ENCODE measurements at places on chromosomes 12 and 14. TPM values are rescaled to one million over a fixed set of nuclear protein-coding genes. Genes with fewer than 3 reads are reported as not detected.

DNA sequence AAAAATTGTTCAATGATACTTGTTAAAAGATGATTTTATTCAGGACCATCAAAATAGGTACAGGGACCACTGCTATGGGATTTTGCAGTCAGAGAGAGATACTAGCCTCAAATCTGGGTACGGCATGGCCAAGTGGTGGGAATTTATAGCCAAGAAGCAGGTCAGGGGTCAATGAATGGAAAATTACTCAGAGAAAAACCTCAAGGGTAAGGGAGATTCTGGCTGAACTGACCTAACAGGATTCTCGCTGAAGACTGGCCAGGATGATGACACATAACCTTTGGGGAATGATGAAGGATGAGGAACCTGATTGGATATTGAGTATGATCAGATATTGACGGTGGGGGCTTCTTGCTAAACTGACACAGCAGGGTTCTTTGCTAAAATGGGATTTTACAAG is 32.7 kb downstream of the DEPDC4 start:
- H3K4me1 ChIP-seq = no peaks in the 10 kb centered on the region
- H3K27me3 ChIP-seq = no peaks in the 10 kb centered on the region
- H3K4me3 ChIP-seq = no peak overlapping the region

GRCh38 chr12:5665615-5666014 is 233.7 kb downstream of the NTF3 start:
- H3K36me3 ChIP-seq = no peaks in the 10 kb centered on the region
- no peak overlapping the region for H3K27ac ChIP-seq
- H3K27me3 ChIP-seq = peaks cover 3% of the 10 kb centered on the region
- no peak overlapping the region for H3K4me3 ChIP-seq
- no peak for DNase-seq

DNA sequence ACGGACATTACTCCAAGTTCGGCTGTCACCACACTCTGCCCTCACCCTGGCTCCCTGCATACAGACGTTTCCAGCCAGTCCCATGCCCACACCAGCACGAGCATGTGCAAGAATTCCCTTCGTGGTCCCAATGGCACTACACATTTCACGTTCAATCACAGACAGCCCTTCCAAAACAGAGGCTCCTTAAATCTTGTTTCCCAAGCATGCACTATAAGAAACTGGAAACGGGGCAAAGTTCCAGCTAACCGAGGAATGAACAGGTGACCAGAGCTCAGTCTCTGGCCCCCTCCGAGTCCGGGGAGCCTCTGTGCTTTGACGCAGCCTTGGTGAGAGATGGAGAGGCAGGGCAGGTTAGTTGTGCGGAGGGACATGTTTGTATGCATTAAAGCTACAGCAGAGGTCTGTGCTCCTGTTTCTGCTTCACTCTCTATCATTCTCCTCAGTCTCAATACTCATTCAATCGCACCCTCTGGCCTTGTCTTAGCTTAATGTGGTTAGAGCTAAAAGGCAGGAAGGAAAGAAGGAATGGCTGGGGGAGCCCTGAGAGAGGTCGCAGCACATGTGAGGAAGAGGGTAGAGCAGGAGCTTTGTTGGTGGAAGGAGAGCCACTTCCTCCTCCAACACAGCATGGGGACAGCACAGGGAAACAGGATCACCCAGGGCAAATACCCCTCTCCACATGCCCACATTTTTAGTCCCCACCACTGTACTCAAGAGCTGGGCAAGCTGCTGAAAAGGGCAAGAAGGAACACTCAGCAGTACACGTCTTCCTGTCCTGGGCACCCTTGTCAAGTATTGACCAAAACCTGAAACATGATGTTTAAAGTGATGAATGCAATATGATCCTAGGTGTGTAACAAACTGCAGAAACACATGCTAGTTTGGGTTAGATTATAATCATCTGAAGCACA is 12.2 kb upstream of the SELPLG start:
- peaks cover 2% of the 10 kb centered on the region for H3K27me3 ChIP-seq
- no peak overlapping the region for H3K4me3 ChIP-seq
- H3K27ac ChIP-seq = no peak overlapping the region
- peaks cover 24% of the 10 kb centered on the region for H3K4me1 ChIP-seq
- H3K36me3 ChIP-seq = peaks cover 11% of the 10 kb centered on the region

GRCh38 chr14:49033131-49033530 is 553.0 kb downstream of the RPS29 start:
- no peak overlapping the region for H3K27ac ChIP-seq
- no peak for DNase-seq
- no peaks in the 10 kb centered on the region for H3K4me1 ChIP-seq
- no peak overlapping the region for H3K4me3 ChIP-seq
- no peaks in the 10 kb centered on the region for H3K36me3 ChIP-seq
- H3K27me3 ChIP-seq = no peaks in the 10 kb centered on the region

DNA sequence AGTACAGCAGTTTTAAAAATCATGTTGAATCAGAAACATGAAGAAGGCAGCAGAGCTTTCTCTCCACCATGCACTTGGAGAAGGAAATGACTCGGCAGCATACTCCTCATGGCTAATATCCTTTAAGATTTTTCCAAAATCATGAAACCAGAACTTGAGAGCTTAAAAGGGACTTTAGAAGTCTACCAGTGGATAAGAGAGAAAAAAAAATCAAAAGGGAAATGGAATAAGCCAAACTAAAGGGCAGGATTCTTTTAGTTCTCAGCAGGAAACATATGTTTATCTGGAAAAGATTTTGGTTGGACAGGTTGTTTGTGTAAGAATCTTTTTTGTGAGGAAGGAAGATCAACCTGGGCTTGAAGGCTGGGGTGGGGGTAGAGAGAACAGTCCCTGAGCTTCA is 111.8 kb downstream of the PRKCH start:
- peak overlapping the region; percentile 89 for H3K27ac ChIP-seq
- DNase-seq = no peak
- peaks cover 98% of the 10 kb centered on the region for H3K4me1 ChIP-seq
- H3K36me3 ChIP-seq = no peaks in the 10 kb centered on the region
- H3K4me3 ChIP-seq = peak overlapping the region; percentile 36

GRCh38 chr14:36874396-36875138 is 212.9 kb downstream of the PAX9 start:
- DNase-seq = no peak
- no peak overlapping the region for H3K27ac ChIP-seq
- no peaks in the 10 kb centered on the region for H3K36me3 ChIP-seq
- no peak overlapping the region for H3K4me3 ChIP-seq

GRCh38 chr14:52692248-52692962 is 3.0 kb downstream of the ERO1A start:
- peak overlapping the region; percentile 34 for H3K27ac ChIP-seq
- H3K4me1 ChIP-seq = peaks cover 23% of the 10 kb centered on the region
- H3K4me3 ChIP-seq = peak overlapping the region; percentile 20
- no peaks in the 10 kb centered on the region for H3K27me3 ChIP-seq
- DNase-seq = no peak

DNA sequence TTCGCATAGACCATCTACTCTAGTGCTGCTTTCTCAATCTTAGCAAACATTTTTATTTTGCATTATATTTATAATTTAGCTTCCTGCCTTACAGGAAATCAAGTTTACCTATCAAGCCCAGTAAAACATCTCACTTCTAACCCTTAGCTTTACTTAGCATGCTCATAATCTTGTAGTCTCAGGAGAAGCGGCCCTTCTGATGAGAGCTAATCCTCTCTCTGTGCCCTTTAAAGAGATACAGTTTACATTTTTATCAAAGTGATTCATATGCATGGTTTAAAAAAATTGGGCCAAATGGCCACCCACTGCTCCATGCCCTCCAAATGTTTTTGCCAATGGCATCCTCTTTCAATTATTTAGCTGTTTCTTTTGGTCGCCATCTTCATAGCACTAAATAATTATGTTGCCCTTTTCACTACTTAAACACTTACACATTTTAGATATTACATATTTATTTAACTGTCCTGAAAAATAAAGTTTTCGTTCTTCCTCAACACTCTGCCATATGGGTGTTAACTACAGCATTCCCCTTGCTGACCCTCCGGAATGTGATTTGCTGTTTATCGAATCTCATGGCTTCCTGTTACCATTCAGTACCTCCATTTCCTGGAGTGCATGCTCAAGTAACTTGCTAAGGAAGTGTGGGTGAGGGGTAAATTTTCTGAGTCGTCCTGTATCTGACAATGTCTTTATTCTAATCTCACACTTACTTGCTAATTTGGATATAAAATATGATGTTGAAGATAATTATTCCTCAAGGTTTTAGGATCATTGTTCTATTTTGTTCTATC is 29.3 kb downstream of the YLPM1 start:
- peak overlapping the region; percentile 62 for H3K27ac ChIP-seq
- H3K4me1 ChIP-seq = peaks cover 37% of the 10 kb centered on the region
- peaks cover 8% of the 10 kb centered on the region for H3K36me3 ChIP-seq
- H3K27me3 ChIP-seq = no peaks in the 10 kb centered on the region
- peak overlapping the region; percentile 81 for H3K4me3 ChIP-seq

DNA sequence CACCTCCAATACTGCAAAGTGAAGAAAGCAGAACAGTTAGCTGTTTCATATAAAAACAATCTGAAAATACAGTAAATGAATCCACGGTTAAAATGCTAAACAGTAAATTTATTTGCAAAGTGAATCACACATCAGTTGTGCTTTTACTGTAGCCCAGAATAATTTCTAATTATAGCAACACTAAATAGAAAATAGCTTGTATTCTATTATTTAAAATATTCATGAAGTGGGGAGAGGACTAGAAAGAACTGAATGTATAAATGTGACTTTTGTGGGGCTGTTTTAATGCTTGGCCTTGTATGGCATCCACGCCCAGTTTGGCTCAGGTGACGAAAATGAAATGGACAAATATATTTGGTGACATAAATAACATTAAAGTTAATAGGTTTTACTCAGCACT is 148.2 kb downstream of the ATP23 start:
- no peaks in the 10 kb centered on the region for H3K36me3 ChIP-seq
- H3K27ac ChIP-seq = no peak overlapping the region
- no peaks in the 10 kb centered on the region for H3K4me1 ChIP-seq

The RBMS2 gene
- polyA plus RNA-seq = 1.3 TPM

The ASPG gene
- not detected for polyA plus RNA-seq

The DCN gene
- not detected for polyA plus RNA-seq

The RDH16 gene
- 0.18 TPM for polyA plus RNA-seq

The FGF6 gene
- polyA plus RNA-seq = not detected

Data from immature natural killer cell (primary cell).